Inflammatory macrophage (primary cell): ENCODE measurements at places on chromosomes 1 and 21.
A peak's percentile ranks its signal among the peaks of the same experiment; 100 is the strongest.

GRCh38 chr1:185317886-185318310 lies 855 bp upstream of the IVNS1ABP start:
- peak; percentile 79 for DNase-seq

- DNase-seq, result no peak
These were observed 801 bp downstream of the EPRS1 start for GRCh38 chr1:220045356-220046051.

DNA sequence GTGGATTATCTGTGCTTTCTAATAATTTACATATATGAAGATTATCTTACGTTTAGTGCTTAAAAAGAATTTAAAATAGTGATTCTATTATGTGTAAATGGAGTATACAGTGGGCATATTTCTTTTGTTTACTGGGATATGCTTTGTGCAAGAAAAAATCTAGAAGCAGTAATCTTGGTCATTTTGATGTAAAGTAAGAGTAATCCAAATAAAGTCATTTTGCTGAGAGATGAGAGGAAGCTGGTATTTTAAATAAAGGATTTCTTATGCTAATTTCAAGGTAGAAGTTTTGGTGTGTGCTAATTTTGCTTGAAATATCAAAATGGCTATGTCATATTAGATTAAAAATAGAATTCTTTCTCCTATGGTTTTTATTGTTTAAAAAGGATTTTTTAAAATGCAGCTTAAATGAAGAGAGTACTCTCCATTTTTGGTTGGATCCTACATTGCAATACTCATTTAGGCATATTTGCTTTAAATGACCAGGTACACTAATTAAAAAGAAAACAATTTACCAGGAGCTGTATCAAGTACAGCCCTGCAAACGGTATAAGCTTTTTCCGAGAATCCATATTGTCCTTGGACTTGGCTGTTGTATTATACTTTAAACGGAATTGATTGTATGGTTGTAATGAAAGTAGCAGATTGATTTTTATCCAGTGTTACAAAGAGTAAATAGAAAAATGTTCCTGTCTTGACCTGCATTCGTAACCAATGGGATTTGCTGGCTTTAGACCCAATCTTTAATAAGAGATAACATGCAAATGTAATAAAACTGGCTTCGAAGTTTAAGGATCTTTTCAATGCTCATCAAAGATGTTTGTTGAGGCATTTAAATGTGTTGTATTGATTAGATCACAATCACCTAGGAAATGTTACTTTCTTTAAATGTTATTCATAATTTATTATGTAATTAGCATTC lies 574.7 kb downstream of the USP25 start:
- no peak for DNase-seq

GRCh38 chr21:20010691-20011200 lies 987.5 kb upstream of the NCAM2 start:
- no peak for DNase-seq
